Thoracic aorta (tissue), 2 donors: ENCODE measurements at places on chromosomes 3 and 15. TPM values are rescaled to one million over a fixed set of nuclear protein-coding genes. Genes with fewer than 3 reads are reported as not detected.

- peaks cover 34% of the 10 kb centered on the region for H3K4me1 ChIP-seq
- no peak for DNase-seq
- no peak overlapping the region for H3K4me3 ChIP-seq
- no peak overlapping the region for H3K27ac ChIP-seq
These were observed 9.6 kb downstream of the GOLGB1 start for GRCh38 chr3:121739902-121740301.

DNA sequence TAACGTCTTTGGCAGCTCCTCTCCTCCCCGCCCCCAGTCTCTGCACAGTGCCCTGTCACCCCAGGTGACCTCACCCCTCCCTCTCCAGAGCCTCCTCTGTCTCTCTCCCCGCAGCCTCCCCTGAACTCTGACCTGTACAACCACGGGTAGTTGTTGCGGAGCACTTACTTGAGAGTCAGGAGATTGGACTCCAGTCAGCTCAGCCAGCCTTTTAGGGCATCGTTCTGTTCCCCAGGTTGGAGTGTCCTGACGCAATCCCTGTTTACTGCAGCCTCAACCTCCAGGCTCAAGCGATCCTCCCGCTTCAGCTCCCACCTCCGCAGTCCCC, 177.7 kb downstream of the UACA start:
- H3K27ac ChIP-seq: no peak overlapping the region
- H3K36me3 ChIP-seq: no peaks in the 10 kb centered on the region
- peaks cover 8% of the 10 kb centered on the region for H3K4me1 ChIP-seq
- DNase-seq: no peak
- no peak overlapping the region for H3K4me3 ChIP-seq

- no peak for DNase-seq
- no peaks in the 10 kb centered on the region for H3K27me3 ChIP-seq
- H3K27ac ChIP-seq: no peak overlapping the region
- H3K36me3 ChIP-seq: no peaks in the 10 kb centered on the region
- peaks cover 14% of the 10 kb centered on the region for H3K4me1 ChIP-seq
- no peak overlapping the region for H3K4me3 ChIP-seq
These were observed 7.8 kb upstream of the CHRM5 start for GRCh38 chr15:33960549-33960935.

- no peaks in the 10 kb centered on the region for H3K36me3 ChIP-seq
- no peaks in the 10 kb centered on the region for H3K27me3 ChIP-seq
- no peak for DNase-seq
- H3K4me1 ChIP-seq: peaks cover 30% of the 10 kb centered on the region
These were observed 29.7 kb downstream of the STARD9 start for GRCh38 chr15:42604894-42605744.

- H3K27me3 ChIP-seq: no peaks in the 10 kb centered on the region
- H3K4me3 ChIP-seq: no peak overlapping the region
- peaks cover 7% of the 10 kb centered on the region for H3K4me1 ChIP-seq
- DNase-seq: no peak
- H3K27ac ChIP-seq: no peak overlapping the region
These were observed 2.3 kb downstream of the GLYCTK start for GRCh38 chr3:52289747-52290595.

DNA sequence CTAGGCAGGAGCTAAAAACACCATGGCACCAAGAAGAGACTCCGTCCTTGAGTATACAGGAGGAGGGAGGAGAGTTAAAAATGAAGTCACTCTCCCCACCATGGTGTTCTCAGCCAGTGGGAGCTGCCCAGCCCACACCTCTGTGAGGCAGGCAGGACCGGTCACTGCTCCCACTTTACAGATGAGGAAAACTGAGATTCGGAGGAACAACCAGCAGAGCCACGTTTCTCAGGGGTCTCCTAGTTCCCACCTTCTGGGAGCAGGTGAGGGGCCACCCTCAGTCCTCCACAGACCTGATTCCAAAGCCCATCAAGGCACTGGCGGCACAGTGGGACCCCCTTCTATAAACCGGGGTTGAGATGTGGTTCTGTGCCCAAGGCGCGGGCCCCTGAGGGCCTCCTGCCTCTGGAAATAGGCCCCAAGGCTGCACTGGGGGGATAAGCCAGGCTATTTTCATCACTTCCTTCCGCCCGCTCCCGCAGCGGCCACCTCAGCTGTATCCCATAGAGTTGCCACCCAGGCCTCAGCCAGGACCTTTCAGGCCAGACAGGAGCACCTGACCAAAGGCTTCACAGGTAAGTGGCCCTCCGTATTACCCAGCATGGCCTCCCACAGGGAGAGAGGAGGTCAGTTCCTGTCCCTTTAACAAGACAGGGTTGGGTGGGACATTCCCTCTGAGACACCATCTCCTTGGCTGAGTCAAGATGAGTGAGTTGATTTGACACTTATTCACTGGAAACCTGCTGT, at the start of gene GP9:
Gene GP9 (plus strand): TSS at position 504 of the 747 bp plus-strand sequence. CDS start 961 bp downstream, outside the sequence.
- H3K36me3 ChIP-seq: no peaks in the 10 kb centered on the region
- H3K27me3 ChIP-seq: no peaks in the 10 kb centered on the region
- DNase-seq: no peak

DNA sequence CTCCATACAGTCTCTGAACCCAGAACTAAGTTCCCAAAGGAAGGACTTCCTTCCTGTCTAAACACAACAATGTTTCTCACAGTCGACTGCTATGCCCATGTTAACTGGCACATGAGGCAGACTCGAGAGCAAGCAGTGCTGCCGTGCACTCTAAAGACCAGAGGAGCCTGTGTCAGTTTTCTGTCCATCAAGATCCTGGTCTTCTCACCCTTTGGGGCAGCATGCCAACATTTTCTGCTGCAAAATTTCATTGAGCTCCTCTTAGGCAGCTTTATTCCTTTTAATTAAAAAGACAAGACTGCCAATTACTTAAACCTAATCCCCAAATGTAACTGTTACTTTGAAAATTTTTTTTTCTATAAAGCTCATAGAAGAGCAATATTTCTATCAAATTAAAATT, 205.1 kb downstream of the GAP43 start:
- peaks cover 19% of the 10 kb centered on the region for H3K4me1 ChIP-seq
- no peaks in the 10 kb centered on the region for H3K36me3 ChIP-seq
- no peak for DNase-seq
- H3K4me3 ChIP-seq: no peak overlapping the region

- H3K27ac ChIP-seq: no peak overlapping the region
- no peaks in the 10 kb centered on the region for H3K4me1 ChIP-seq
- no peak for DNase-seq
- H3K4me3 ChIP-seq: no peak overlapping the region
These were observed 84.7 kb downstream of the SEC22A start for GRCh38 chr3:123286308-123287023.

Gene COPB2
- 67.4 TPM for total RNA-seq

Gene FRMD5
- total RNA-seq: 0.27 TPM

Gene KNG1
- total RNA-seq: not detected

Gene CCR4
- not detected for total RNA-seq

Gene LRRC34
- 5.1 TPM for total RNA-seq

Gene C3orf18
- total RNA-seq: 19.0 TPM

Gene OR5K2
- total RNA-seq: not detected

Gene FSIP1
- total RNA-seq: 0.14 TPM
